ENCODE measurements at places on chromosomes 12 and 14.

- H3K27me3 ChIP-seq = no peaks in the 10 kb centered on the region
- peaks cover 4% of the 10 kb centered on the region for H3K36me3 ChIP-seq
- peak overlapping the region; percentile 93 for H3K27ac ChIP-seq
Observed at GRCh38 chr12:109052097-109052413, 321 bp upstream of the USP30 start.

- H3K27ac ChIP-seq = no peak overlapping the region
- H3K27me3 ChIP-seq = peaks cover 5% of the 10 kb centered on the region
- H3K36me3 ChIP-seq = no peaks in the 10 kb centered on the region
- H3K4me1 ChIP-seq = no peaks in the 10 kb centered on the region
- no peak for DNase-seq
Observed at GRCh38 chr14:51546603-51547258, 105.0 kb upstream of the FRMD6 start.

DNA sequence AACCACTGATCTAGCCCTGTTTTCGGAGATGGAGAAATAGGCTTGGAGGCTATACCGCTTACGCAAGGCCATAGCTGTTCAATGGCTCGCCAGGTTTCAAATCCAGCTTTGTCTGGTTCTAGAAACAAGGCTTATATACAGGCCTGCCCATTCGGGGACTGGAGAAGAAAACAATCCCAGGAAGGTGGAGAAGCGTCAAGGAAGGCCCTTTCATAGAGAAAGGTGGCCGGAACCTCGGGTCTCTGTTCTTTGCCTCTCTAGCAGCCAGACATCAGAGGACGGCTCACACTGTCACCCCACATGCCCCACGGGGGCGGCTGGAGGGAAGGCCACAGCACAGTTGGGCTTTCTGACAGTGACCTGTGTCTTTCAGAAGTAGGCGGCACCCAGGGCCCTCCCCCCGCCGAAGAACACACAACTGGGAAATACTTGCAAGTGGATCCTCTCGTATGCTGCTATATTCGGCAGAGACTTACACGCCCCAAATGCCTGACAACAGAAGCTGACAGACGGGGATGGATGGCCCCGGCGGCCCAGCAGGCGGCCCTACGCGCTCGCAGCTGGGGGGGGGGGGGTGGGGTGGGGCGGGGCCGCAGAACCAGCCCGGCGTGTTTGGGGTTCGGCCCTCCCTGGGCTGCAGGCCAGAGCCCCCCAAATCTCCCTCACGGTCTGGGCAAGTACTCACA is 4.5 kb upstream of the SETD1B start:
- DNase-seq = peak; percentile 61
- peak overlapping the region; percentile 91 for H3K4me3 ChIP-seq
- H3K27me3 ChIP-seq = no peaks in the 10 kb centered on the region
- peak overlapping the region; percentile 89 for H3K27ac ChIP-seq

- H3K4me1 ChIP-seq = peaks cover 81% of the 10 kb centered on the region
- no peak for DNase-seq
- H3K27me3 ChIP-seq = no peaks in the 10 kb centered on the region
Observed at GRCh38 chr12:94267921-94268471, 119.6 kb downstream of the PLXNC1 start.
